Non-pigmented ciliary epithelial cell (primary cell): ENCODE measurements at places on chromosomes 2 and 18.

- no peak for DNase-seq
Measured at GRCh38 chr2:73022024-73022568, 49.4 kb downstream of the SFXN5 start.

- no peak for DNase-seq
Measured at GRCh38 chr2:202102425-202103000, 29.5 kb downstream of the KIAA2012 start.

GRCh38 chr2:227406177-227407031 is 18.7 kb upstream of the SCYGR1 start:
- DNase-seq, result peak; percentile 92

DNA sequence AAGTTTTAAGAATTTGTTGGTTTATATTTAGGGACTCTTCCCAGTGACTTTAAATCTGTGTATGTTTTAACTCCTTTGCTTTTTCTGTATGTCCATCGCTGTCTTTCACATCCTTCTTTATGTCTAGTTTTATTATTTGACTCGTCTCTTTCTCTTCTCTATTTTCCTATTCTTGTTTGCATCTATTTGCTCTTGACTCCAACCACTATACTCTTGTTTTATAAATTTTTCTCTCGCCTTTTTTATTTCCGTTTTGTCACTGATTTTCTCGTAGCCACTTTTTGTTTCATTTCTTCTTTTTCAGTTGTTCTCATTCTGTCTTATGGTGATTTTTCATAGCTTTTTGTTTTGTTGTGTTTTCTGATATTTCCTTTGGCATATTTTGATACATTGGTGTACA is 170.5 kb upstream of the NETO1 start:
- DNase-seq, result no peak

DNA sequence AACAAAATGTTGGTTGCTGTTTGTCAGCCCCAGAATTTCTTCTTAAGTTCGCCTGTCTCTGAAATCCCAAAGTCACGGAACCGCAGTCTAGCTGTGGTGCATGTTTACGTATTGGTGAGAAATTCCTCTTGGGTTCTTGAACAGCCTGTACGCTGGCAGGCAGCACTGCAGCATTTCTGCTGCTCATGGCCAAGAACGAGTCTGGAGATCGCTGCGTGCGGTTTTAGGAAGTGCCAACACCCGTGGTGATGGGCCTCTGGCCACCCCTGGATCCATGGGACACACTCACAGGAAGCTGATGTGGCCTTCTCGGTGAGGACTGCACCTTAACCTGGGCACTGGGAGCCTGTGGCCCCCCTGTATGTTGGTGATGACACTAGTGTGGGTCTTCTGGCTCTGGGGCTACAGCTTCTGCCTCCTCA is 23.7 kb downstream of the ASB1 start:
- DNase-seq, result no peak

GRCh38 chr18:79927607-79928562 is 23.6 kb downstream of the SLC66A2 start:
- no peak for DNase-seq

- no peak for DNase-seq
Measured at GRCh38 chr2:226023383-226023782, 623.9 kb downstream of the NYAP2 start.
